ENCODE measurements at places on chromosomes 7 and 10.

DNA sequence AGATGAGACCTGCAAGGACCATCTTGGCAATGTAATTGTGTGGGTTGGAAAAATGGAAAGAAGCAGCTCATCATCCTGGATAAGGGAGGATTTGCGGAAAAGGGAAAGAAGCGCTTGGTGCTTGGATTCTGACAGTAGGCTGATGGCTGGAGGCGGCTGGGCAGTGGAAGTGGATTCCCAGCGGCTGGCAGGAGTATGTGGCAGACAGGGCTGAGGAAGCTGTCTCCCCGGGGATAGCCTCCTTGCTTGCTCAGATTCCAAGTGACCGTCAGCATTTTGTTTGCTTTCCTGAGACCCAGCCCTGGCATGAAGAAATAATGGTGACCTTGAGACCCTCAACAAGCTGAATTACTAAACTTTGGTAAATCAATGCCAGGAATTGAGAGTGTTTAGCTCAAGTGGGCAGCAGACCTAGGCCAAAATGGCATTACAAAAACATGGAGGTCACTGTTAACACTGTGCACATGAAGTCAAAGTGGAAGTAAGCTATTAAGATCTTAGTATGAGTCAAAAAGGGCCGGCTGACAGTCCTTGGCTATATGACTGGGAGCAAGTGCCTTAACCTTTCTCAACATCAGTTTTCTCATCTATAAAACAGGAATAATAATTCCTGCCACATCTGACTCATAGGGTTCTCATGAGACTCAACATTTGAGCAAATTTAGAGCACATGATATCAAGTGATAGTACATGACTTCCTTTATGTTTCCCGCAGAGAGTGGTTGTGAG lies 21.3 kb downstream of the SLC25A28 start:
- no peak for DNase-seq

DNA sequence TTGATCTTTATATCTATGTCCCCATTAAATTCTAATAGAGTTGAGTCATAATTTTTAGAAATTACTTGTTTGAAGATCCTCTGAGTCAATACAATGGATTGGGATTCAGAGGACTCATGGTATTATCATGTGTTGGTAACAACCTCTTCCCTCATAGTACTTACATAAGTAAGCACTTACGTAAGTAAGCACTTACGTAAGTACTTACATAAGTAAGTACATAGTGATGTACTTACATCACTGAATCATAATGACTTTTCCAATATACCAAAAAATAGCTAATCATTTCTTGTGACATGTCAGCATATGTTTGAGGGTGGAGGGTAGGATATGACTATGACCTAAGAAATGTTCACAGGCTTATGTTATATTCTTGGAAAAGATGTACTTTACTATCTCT lies 740.5 kb downstream of the SORCS1 start:
- no peak for DNase-seq

DNA sequence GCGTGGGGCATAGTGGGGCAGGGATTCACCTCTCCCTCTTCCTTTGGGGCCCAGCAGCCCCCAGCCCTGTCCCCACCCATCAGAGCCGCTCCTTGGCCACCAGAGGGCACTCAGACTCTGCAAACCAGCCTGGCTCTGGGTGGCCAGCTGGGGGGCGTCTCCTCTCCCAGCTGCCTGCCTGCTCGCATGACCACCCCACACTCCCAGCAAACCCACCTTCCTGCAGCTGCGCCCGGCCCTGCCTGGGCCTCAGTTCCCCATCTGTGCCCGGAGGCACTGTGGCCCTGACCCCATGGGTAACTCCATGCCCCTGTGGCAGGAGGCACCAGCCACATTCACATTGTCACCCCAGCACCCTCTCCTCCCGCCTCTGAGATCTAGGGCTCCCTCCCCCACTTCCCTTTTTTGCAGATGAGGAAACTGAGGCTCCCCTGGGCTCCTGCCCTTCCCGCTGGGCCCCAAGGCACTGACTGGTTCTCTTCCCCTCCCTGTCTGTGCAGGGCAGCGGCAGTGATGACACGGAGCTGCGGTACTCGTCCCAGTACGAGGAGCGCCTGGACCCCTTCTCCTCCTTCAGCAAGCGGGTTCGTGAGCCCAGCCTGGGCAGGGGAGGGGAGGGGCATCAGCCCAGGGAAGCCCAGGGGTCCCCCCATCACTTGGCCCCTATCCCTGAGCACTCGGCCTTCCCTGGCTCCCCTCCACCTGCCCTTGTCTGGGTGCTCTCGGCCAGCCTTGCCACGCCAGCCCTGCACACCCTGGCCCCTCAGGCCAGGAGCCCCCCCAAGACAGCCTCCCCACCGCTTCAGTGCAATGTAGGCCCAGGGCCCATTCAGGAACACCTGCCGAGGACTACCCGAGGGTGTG lies 6.9 kb upstream of the SH2B2 start:
- DNase-seq = peak; percentile 44

GRCh38 chr10:117663750-117664149 lies 121.2 kb downstream of the EMX2 start:
- DNase-seq = no peak

GRCh38 chr7:2908103-2908683 lies 64.1 kb upstream of the GNA12 start:
- DNase-seq = no peak

DNA sequence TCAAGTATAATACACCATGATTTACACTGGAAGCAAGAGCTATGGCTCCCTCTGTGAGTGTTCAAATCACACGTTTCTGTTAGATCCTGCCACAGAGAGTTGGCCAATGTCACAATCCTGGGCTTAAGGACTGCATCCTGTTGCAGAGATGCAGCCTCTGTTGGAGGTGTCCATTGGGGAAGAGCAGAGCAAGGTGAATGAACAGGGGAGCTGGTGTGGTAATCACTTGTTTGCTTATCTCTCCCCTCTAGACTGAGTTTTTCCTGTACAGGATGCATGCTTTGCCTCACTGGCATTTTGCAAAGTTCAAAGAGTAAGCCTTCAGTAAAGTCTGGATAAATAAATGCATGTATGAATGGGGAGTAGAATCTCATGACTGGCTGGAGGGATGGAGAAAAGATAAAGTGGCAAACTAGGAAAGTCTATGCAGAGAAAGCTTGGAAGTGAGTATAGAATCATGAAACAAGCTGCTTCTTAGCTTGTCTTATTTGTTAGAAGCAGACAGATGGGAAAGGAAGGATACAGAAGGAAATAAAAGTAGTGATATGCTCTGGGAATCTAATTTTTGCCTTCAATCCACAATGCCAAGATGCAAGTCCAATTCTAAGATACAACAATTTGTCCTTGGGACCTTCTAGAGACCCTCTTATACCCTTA lies 605.9 kb downstream of the KCNMA1 start:
- DNase-seq = no peak

DNA sequence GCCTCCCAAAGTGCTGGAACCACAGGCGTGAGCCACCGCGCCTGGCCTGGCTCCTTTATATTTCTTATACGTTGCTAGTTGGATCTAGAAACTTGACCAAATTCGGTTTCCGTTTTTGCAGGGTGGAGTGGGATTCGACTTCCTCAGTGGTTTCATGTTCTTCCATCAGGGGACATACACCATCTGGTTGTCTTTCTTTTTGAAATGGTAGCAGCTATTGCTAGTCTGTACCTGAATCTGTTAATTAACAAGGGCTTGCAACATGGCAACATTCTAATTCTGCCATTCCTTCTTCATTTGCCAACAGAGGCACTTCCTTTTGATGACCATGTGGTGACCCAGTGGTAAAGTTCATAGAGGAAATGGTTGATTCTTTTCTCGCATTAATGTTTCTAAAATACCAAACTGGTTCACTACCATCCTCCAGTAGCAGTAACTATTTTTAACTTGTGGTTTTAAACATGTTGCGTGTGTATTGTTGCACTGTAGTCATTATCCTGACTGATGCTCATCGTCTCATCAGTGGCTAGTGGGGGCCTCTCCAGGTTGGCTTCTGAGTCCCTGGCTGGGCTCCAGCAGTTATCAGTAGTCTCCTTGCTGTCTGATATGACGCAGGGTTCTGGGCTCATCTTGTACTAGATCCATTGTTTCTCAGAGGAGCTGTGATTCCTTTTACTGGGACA lies 159.2 kb downstream of the RGS10 start:
- DNase-seq = no peak

DNA sequence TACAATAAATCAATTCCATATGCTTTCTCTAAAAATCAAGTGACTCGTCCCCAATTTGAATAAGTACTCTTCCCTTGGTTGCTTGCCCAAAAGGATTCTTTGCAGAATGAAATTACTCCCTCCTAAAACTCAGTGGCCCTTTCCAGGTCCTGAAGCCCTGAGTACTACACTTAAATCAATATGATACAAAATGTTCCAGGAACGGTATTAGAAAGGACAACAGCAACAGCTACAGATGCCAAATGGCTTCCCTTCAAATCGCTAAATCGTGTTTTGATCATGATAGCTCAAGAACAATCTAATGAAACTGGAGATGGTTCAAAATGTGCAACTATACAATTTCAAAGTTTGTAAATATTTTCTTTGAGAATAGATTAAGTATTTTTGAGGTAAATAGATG lies 59.4 kb downstream of the TPK1 start:
- DNase-seq = no peak

GRCh38 chr7:139084709-139085108 lies 24.8 kb downstream of the ZC3HAV1 start:
- DNase-seq = no peak

DNA sequence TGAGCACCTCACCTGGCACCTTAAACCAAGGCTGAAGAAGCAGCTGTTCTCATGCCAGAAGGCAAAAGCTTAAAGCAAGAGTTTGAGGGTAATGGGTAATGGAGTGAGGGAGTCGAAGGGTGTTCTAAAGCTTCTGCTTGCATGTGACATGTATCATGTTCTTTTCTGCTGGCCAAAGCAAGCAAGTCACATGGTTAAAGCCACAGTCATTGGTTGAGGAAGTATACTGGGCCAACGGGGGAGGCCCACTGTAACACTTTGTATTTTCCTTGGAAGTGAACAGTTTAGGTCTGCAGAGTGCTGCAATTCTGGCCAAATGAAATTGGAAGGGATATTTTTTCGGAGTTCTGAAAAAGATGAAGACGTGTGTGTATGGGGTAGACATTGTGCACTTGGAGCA lies 75.7 kb downstream of the REEP3 start:
- DNase-seq = no peak

DNA sequence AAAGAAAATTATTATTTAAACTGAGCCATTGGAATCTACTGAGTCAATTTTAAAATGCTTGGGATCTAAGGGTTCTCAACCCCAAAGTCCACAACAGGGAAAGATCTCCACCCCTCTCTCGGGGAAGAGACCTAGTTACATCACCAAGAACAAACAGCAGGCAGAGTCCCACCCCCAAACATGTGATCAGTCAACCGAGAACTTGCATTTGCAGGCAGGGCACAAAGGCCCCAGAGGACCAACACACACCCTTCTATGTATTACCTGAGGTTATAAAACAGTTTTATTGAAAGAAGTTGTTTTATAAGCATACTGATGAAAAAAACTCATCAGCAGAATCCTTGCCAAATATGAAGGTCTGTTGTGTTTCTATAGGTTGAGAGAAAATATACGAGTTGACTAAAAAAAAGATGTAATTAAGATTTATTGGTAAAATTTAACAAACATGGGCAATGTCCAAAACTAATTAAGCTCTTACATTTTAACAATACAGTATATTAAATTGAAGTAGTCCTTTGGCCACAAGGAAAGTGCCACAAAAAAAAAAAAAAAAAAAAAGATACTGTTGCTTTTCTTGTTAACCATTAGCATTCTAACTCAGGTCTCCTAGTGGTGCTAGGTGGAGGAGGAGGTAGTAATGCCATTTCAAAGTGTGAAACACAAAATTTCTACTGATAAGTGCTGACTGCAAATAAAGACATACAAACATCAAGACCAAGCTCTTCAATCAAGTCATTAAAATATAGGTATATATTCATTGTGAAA lies 975 bp upstream of the USP54 start:
- DNase-seq = peak; percentile 37

DNA sequence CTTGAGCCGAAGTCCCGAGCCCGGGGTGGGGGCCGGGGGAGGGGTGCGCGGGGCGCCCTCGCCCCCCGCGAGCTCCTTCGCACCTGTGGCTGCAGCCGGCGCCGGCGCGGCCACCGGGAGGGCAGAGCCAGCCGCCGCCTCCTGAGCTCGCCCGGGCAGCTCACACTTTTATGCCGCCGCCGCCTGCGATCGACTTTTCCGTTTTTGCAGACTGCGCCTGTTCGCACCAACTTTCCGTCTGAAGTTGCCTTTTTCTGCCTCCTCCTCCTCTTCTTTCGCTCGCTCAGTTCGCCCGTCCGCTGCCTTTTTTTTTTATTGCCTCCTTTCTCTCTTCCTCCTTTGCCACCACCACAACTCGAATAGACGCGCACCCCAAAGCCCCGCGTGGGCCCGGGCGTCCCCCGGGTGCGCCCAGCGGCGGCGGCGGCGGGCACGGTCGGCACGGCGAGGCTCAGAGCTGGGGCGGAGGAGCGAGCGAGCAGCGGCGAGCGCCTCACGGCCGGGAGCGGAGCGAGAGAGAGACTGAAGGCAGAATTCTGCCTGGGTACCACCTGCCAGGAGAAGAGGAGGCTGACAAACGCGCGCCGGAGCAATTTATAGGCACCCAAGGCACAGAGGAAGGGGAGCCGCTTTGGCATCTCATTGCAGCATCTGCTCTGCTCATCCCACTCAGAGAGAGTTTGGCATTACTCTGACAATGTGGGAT lies at the start of gene C1QL3:
Gene C1QL3 (minus strand): TSS at position 569 of the 706 bp plus-strand sequence. CDS start 814 bp downstream, outside the sequence.
- DNase-seq = peak; percentile 17

DNA sequence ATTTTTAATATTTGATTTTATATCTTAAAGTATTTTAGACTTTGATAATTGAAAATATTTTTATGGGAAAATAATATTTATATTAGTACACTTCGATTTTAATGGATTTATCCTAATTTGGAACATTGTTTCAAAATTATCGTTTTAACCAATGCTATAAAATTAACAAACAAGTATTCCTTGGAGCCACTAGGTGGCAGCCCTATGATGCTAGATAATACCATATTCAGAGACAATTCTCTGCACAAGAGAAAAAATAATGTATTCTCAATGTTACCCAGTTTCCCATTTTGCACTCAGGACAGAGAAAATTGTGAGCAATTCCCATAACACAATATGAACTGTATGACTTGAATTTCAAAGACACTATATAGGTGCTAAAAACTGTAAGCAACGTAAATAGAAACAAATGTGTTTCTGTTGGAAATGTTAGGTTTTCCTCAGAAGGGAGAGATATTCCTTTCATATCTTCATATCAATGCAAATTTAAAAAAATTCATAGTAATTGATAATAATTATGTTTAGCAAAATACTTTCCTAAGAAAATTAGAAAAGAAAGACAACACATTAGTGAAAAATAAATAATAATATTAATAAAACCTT lies 237.8 kb downstream of the SEMA3E start:
- DNase-seq = peak; percentile 50

- DNase-seq = peak; percentile 84
Observed at GRCh38 chr7:141071260-141071854, 2.5 kb upstream of the TMEM178B start.

- no peak for DNase-seq
Observed at GRCh38 chr10:3700531-3701076, 84.4 kb downstream of the KLF6 start.

Data from NCI-H526 treated with DMSO at 0.1 percent for 48 hours (cell line).